Esophagus mucosa (tissue), 1 donor: ENCODE measurements at places on chromosomes 13 and 19. TPM values are rescaled to one million over a fixed set of nuclear protein-coding genes. Genes with fewer than 3 reads are reported as not detected.

Gene PHLDB3
- total RNA-seq: 52.2 TPM

DNA sequence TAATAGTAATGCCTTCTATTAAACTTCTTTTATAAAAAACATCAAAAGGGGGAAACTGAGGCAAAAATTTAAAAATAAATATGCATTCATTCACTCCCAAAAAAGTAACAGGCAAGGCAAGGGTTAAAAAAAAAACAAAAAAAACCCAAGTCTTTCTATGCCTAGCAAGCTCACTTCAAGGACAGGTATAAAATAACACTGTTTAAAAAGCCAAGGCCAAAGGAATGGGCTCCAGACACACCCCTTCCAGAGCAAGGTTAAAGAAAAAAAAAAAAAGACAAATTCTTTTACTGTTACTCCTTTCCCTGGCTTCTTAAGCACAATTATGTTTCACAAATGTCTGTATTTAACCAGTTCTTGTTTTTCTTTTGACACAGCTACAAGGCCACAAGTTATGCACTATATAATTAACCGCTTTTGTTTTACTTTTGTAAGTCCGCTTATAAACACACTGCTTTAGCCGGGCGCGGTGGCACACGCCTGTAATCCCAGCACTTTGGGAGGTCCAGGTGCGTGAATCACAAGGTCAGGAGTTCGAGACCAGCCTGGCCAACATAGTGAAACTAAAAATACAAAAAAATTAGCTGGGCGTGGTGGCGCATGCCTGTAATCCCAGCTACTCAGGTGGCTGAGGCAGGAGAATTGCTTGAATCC is 3.6 kb downstream of the SIGLEC11 start:
- no peak for ATAC-seq

- ATAC-seq: no peak
These were observed 10.0 kb upstream of the FNDC3A start for GRCh38 chr13:48965736-48966135.

Gene DCT
- not detected for total RNA-seq

Gene NDUFA11
- 217 TPM for total RNA-seq

Gene CDC42EP5
- 18.2 TPM for total RNA-seq

DNA sequence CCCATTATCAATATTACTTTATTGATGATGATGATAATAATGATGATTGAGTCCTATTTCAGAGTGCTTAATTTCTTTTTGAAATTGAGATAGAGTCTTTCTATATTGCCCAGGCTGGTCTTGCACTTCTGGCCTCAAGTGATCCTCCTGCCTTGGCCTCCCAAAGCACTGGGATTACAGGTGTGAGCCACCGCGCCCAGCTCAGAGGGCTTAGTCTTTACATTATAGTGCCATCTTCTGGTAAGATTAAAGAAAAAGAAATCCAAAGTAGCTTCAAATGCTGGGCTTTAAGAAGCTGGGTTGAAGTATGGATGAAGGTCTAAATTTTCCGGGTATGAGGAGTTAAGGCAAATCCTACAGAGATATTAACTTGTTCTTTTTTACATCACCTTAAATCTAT is 3.4 kb upstream of the ZNF333 start:
- no peak for ATAC-seq

- ATAC-seq: no peak
These were observed 17.5 kb downstream of the LRRC63 start for GRCh38 chr13:46229251-46229650.

DNA sequence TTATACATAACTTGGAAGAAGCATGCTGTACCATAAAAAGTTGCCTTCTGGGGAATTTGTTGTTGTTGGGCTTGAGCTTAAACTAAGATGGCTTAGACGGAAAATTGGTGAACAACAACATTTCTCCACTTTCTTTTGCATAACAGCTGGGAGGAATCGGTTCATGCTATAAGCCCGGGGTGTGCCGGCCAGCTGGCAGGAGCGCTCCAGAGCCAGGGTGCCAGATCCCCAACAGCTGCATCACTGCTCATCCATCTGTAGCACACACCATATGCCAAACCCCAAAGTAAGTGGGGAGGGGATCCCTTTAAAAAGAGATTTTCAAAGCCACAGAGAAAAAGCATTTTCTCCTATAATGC is 419.5 kb upstream of the ARGLU1 start:
- no peak for ATAC-seq

DNA sequence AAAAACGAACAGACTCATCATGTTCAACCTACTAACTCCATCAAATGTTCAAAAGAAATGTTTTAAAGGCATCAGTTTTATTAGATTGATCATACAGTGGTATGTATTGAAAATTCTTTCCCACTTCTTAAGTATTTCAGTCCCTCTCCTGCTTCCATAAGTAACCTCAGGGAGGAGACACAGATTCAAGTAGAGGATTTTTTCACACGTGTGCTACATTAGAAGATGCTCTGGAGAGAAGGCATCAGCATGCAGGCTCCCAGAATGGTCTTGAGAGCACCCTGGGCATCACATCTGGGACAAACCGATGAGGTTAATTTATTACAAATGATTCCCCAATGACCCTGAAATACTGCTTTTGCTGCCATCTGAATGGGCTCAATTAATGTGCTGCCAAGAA is 3.6 kb downstream of the GPR12 start:
- ATAC-seq: no peak

Gene CLEC17A
- 0.20 TPM for total RNA-seq

Gene LPAR6
- total RNA-seq: 71.7 TPM

Gene CGB1
- not detected for total RNA-seq

Gene GPR183
- total RNA-seq: 0.76 TPM

Gene CEACAM16
- total RNA-seq: not detected

DNA sequence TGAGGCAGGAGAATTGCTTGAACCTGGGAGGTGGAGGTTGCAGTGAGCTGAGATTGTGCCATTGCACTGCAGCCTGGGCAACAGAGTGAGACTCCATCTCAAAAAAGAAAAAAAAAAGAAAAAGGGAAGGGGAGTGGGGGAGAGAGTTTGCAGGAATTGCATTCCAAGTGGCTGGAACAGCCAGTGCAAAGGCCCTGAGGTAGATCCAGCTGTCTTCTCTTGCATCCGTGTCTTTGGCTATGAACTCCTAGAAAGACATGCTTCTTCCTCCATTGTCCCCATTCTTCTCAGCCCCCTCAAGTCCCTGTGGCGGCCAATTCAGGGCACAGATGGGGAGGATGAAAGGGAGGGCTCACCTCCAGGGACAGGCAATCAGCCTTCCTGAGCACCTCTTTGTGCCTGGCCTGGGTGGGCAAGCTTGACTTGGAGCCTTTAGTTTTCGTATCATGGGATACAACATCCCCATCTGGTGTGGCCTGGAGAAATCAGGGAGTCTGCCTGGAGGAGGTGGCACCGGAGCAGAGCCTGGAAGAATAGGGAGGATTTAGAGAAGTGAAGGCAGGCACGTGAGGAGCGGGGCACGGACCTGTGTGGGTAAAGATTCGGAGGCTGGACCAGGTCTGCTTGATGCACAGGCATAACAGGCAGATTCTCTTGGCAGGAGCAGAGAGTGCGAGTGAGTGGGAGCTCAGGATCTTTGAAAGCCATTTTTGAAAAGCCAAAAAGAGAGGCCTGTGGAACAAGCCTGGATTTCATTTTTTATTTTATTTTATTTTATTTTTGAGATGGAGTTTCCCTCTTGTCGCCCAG is 5.0 kb downstream of the ANKRD24 start:
- no peak for ATAC-seq

Gene TNFSF11
- total RNA-seq: 0.20 TPM

DNA sequence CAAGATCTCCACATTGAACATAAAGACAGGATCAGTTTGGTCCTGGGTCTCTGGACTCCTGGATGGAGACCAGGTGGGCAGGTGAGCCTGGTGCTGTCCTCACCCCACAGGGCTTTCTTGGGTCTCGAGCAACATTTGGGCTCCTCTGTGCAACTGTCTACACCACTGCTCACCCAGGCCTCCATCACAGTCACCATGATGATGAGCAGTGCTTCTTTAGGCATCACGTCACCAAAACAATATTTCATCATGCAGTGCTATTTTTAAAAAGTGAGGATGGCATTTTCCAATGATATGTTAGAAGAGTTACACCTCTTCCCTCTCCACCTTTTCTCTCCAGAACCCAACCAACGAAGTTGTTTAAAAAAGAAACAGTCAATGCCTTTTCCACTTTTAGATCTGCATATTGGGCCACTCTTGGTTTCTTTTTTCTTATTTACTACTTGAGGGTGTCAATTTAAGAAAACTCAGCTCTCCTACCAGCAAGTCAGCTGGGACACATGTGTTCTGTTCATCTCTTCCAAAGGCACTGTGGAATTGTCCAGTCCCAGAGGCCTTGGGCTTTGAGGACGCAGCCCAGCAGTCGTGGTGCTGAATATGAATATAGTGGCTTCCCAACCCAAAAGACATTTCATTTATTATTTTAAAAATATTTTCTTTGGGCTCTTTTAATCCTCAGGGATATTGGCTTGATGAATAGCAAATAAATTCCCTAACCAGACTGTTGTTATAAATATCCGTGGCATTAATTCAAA is 405.7 kb downstream of the KCNRG start:
- ATAC-seq: no peak

Gene ANGPTL8
- not detected for total RNA-seq

GRCh38 chr13:74978591-74978990 is 503.4 kb downstream of the TBC1D4 start:
- no peak for ATAC-seq

DNA sequence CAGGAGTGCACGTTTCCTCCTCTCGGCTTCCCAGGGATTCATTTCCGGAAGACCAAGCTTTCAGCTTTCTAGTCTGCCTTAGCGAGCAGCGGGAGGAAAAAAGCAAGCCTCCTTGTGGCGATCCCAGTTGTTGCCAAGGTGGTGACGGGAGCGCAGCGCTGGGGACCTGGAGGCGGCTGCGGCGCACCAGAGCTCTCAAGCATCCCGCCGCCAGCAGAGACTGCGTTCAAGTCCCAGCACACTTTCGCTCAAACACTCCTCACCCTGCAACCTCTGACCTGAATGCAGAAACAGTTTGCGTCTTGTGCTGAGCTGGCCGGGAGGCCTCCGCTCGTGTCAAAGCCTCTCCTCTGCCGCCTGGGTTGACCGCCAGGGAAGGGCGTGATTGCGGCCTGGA is 4.9 kb downstream of the GSX1 start:
- no peak for ATAC-seq

DNA sequence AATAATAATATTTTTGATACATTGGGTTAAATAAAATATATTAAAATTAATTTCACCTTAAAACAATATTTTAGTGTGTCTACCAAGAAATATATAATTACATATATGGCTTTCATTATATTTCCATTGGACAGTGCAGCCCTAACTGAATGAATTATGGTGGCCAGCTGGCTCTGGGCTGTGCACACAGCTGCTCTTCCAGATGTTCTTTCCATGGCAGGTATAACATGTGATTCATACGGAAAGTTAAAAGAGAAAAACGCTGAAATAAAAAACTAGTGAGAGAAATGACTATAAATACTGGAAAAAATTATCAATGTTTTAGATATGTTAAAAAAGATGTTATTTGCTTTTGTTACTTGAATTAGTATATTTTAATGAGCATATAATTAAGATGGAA is 216.3 kb downstream of the RGCC start:
- ATAC-seq: no peak

DNA sequence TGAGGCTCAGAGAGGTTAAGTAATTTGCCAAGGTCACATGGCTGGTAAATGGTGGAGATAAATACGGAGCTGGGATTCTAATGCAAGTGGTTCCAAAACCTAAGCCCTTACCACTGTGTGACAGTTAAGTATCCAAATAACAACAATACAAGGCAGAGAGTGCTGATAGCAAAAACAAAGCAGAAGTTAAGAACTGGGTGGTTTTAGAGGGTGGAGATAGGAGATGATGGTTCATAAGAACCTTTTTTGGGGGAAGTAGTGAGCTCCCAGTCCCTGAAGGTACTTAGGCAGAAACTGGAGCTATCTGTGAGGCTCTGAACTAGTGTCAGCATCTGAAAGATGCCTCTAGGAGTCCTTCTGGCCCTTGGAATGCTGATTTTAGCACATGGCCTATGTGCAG is 56.2 kb upstream of the UBE2L5 start:
- no peak for ATAC-seq

DNA sequence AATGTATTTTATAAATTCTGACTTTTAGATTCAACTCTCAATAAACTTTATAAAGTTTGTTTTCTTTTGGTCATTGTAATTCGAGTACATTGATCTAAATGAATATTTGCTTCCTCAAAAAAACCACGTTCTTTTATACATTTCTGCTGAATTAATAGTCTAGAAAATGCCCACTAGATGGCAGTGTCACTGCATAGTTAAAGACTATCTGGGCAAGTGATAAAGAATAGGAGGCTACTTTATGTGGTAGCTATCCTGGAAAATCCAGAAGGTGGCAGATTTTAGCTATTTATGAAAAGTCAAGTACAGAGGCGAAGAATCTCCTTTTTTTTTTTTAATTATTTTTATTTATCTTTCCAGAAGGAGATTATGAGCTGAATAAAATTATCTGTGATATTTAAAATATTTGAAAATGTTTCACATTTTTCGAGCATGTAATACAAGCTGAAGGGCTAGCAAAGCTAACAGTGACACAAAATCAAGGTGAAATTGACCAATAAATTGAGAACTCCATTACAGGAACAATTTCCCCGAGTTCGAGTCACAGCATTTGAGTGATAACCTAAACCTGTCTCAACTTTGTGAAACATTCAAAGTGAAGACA is 221.8 kb downstream of the OLFM4 start:
- ATAC-seq: peak; percentile 78

- ATAC-seq: no peak
These were observed 436.7 kb downstream of the FGF9 start for GRCh38 chr13:22107549-22107948.

DNA sequence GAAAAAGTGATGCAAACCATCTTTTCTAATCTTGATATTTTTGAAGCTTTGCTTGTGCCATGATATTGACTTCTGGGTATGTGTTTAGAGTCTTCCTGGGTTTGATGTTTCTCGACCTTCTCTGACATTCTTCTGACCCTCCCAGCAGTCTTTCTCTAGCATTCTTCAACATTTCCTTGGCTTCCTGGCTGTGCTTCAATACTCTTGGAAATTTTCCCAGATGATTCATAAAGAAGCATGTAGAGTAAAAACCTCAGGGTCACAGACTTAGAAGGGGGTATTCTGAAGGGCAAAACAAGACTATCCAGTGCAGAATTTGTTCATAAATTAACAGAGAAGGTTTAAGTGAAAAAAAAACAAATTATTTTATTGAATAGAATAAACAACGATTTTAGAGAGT is 946.3 kb upstream of the PCDH9 start:
- no peak for ATAC-seq

DNA sequence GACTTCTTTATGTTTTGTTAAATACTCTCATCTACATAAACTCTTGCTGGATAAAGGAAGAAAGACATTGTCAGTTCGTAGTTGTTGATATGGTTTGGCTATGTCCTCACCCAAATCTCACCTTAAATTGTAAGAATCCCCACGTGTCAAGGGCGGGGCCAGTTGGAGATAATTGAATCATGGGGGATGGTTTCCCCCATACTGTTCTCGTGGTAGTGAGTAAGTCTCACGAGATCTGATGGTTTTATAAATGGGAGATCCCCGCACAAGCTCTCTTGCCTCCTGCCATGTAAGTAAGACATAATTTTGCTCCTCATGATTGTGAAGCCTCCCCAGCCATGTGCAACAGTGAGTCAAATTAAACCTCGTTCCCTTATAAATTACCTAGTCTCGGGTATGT is 3.6 kb downstream of the ADGRE1 start:
- ATAC-seq: no peak

Gene CEACAM3
- not detected for total RNA-seq
